ENCODE measurements at places on chromosomes 5 and 9.

DNA sequence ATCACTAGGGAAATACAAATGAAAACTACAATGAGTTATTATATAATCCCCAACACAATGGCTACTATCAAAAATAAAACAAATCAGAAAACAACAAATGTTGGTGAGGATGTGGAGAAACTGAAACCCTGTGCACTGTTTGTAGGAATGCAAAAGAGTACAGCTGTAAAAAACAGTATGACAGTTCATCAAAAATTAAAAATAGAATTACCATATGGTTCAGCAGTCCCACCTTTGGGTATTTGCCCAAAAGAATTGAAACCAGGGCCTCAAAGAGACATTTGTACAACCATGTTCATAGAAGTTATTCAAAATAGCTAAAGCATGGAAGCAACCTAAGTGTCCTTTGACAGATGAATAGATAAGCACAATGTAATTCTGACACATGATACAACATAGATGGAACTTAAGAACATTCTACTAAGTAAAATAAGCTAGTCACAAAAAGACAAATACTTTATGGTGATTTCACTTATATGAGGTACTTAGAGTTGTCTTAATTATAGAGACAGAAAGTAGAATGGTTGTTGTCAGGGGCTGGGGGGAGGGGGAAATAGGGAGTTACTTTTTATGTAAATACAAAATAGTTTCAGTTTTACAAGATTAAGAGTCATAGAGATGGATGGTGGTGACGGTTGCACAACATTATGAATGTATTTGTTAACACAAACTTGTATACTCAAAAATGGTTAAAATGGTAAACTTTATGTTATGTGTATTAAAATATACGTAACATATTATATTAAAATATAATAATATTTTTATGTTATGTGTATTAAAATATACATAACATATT, 102.8 kb downstream of the KCTD16 start:
- DNase-seq: no peak

- DNase-seq: peak; percentile 46
These were observed 323.5 kb downstream of the TLE4 start for GRCh38 chr9:79895232-79895631.

- DNase-seq: no peak
These were observed 757 bp downstream of the ANKRD34B start for GRCh38 chr5:80569086-80569960.

GRCh38 chr5:135313405-135313804, 85.6 kb downstream of the MACROH2A1 start:
- no peak for DNase-seq

- DNase-seq: no peak
These were observed 74.7 kb downstream of the PPARGC1B start for GRCh38 chr5:149804478-149805450.

DNA sequence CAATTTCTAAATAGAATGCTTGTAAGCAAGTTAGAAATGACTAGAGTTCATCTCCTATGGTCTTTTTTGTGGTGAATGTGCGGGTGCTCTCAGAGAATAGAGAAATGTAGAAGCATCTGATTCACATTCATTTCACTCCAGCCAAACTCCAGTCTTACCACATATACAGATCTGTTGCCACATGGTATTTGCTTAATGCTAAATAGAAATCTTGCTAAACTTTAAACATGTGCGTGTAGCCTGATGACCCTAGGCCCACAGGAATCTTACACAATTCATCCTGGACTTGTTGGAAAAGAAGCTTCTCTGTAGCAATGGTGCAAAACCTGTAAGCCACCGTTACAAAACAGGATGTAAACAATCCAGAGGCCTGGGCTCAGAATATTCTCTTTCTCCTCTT, 135.2 kb downstream of the PCSK1 start:
- no peak for DNase-seq

- DNase-seq: no peak
These were observed 29.0 kb downstream of the ANGPTL2 start for GRCh38 chr9:127093319-127094020.

GRCh38 chr9:95757439-95757838, 118.1 kb upstream of the ERCC6L2 start:
- no peak for DNase-seq

GRCh38 chr5:100430268-100431195, 104.6 kb upstream of the FAM174A start:
- DNase-seq: no peak

GRCh38 chr5:109186759-109187158, 223.0 kb downstream of the PJA2 start:
- DNase-seq: no peak

GRCh38 chr9:6209966-6210365, 5.6 kb upstream of the IL33 start:
- DNase-seq: no peak

DNA sequence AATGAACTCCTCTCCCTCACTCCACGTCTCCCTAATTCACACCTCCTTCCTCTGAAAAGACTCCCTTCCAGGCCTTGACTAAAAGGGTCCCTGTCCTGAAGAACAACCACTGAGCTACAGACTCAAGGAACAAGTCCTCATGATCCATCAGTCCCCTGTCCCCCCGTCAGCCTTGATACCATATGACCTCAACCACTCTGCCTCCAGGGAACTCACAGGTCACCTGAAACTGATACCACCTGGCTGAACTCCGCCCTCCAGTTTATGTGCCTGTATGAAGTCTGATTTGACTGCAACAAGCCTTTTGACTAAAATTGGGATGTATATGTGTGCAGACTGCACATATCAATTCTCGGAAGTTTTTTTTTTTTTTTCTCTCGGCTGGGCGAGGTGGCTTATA, 88.7 kb downstream of the UGCG start:
- no peak for DNase-seq

DNA sequence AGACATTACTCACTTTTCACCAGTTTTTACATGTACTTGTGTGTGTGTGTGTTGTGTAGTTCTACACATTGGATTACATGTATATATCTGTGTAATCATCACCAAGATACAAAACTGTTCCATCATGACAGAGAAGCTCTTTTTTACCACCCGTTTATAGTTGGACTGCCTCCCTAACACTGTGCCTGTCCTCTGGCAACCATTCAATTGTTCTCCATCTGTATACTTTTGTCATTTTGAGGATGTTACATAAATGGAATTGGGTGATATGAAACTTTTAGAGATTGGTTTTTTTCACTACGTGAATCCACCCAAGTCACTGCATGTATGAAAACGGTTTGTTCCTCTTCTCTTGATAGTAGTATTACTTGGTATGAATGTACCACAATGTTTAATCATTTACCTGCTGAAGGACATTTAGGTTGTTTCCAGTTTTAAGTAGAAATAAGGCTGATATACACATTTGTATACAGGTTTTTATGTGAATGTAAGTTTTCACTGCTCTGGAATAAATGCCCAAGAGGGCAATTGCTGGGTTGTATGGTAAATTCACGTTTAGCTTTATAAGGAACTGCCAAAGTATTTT, 126.2 kb downstream of the MAPKAP1 start:
- no peak for DNase-seq

GRCh38 chr5:65808251-65808741, 86.3 kb downstream of the NLN start:
- no peak for DNase-seq

GRCh38 chr5:125517973-125518550, 771.6 kb upstream of the ZNF608 start:
- no peak for DNase-seq

- no peak for DNase-seq
These were observed 51.0 kb downstream of the C5orf22 start for GRCh38 chr5:31583129-31583528.

- DNase-seq: no peak
These were observed 99.7 kb upstream of the MAN2A1 start for GRCh38 chr5:109589986-109590385.

- DNase-seq: no peak
These were observed 25.9 kb downstream of the MAPKAP1 start for GRCh38 chr9:125681086-125681622.

- DNase-seq: no peak
These were observed 1.0 kb downstream of the FPGS start for GRCh38 chr9:127803507-127804352.

DNA sequence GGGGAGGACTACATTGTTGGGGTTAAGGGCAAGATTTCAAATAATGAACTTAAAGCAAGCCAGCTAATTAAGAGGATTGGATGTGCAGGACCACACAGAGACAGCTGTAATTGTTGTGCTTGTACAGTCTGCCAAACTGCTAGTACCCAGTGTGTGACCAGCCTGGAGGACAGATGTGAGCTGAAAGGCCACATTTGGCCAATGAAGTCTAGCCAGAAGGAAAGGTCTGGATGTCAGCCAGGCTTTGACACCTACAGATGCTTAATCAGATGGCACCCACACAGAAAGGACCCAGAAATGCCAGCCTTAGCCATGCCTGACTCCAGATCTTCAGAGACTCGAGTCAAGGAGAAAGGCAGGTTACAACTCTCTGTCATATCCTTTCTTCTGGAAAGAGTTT, 491.1 kb downstream of the KIF4B start:
- DNase-seq: no peak

DNA sequence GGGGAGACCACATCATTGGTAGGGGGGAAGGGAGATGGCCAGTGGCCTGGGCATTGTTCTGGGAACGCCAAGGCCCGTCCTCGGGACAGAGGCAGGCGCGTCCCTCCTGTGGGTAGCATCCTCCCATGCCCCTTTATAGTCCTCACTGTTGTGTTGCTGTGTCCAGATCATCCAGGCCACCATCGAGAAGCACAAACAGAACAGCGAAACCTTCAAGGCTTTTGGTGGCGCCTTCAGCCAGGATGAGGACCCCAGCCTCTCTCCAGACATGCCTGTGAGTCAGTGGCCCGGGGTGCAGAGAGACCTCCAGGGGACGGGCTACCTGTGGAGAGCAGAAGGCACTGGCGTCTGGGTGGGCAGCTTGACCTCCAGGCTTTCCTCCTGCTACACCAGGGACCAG, 38.4 kb upstream of the SUSD3 start:
- DNase-seq: no peak

- DNase-seq: no peak
These were observed 22.8 kb upstream of the SLC25A51 start for GRCh38 chr9:37926737-37927118.

DNA sequence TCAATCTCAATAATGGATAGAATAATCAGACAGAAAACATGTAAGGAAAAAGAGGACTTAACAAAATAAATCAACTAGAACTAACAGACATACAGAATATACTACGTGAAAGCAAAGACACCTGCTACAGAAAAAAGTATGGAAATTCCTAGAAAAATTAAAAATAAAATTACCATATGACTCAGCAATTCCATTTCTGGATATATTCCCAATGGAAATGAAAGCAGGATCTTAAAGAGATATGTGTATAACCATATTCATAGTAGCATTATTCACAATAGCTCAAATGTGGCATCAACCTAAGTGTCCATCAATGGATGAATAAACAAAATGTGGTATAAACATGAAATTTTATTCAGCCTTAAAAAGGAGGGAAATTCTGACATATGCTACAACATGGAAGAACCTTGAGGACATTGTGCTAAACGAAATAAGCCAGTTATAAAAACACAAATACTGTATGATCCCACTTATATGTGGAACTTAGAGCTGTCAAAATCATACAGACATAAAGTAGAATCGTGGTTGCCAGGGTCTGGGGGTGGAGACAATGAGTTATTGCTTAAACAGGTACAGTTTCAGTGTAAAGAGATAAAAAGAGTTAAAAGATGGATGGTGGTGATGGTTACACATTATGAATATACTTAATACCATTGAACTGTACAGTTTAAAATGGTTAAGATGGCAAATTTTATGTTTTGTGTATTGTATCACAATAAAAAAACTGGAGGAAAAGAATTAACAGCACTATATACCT, 6.9 kb downstream of the PLAA start:
- DNase-seq: no peak

DNA sequence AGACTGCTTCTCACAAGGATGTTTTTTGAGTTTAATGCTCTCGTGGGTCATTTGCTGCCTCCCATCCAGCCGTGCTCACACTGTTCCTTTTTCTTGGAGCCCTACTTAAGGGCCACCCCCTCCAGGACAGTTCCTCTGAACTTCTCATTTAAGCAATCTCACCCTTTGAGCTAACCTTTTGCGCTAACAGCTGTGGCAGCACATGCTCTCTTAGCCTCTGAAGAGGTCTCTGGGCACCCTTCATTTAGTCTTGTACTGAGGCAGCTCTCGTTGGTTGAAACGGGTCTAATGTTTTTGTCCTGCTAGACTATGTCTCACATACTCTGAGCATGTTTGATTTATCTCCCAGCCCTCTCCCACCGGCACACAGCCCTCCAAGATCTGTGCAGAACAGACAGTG, 11.8 kb downstream of the ALDH1B1 start:
- DNase-seq: no peak

DNA sequence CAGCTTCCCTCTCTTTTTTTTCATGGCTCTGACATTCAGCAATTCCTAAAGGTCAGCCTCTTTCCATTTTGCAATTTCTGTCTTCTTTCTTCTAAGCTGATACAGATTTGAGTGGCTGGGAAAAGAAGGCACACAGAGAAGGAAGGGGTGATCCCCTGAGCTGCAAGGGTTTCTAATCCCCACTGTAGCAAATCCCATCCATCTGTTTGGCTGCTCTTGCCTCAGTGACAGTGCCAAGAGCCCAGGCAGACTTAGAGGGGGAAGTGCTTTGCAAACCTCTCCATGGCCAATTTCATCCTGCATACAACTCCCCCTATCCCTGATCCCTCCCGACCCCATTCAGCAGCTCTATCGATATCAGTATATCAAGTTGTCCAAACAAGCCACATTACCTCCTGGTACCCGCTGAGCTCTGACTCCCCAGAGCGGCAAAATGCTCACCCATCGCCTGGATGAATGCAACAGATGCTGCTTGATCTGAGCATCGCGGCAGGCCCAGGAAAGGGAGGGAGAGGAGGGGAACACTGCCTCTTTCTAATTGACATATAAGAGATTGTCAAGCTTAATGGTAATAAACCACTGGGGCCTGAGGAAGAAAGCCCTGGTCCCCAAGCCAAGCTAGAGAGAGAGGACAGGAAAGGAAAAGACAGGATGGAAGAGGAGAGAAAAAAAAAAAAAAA, 268.9 kb downstream of the ASTN2 start:
- no peak for DNase-seq

GRCh38 chr5:88727705-88728313, 155.2 kb downstream of the MEF2C start:
- DNase-seq: no peak

DNA sequence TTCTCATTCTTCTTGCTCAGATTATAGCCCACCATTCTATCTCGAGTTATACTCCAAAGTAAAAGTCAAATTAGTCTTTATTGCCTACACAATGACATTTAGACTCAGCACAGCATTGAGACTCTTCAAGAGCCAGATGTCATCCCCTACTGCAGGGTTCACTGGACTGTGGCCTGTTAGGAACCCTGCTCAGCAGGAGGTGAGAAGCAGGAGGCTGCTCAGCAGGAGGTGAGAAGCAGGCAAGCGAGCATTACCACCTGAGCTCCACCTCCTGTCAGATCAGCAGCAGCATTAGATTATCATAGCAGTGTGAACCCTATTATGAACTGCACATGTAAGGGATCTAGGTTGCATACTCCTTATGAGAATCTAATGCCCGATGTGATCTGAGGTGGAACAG, 12.7 kb upstream of the LIFR start:
- DNase-seq: no peak

DNA sequence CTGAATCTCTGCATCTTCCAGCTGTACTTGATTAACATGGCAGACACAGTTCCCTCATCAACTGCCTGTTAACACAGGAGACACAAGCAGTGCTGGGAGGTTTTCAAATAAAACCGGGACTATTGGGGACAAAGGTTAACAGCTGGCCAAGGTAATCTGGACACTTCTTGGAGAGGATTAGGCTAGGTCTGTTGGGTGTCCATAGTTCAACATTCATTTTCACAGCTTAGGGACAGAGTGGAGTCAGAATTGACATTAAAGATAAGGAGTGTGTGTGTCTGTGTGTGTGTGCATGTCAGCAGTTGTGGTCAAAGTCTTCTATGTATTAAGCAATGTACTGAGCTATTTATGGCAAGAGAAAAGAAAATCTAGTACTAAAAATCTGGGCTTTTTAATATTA, 216.2 kb downstream of the MED10 start:
- no peak for DNase-seq

Data from right renal cortex interstitium (tissue), 3 donors.